ENCODE measurements at places on chromosomes 12 and 14.

GRCh38 chr14:54332490-54332889 lies 64.3 kb upstream of the CDKN3 start:
- no peaks in the 10 kb centered on the region for H3K36me3 ChIP-seq
- no peak overlapping the region for H3K27ac ChIP-seq

- no peaks in the 10 kb centered on the region for H3K27me3 ChIP-seq
- no peaks in the 10 kb centered on the region for H3K36me3 ChIP-seq
- H3K4me3 ChIP-seq: peak within 1 kb of the TSS; percentile 84
These were observed at the start of gene DACT1 for GRCh38 chr14:58637391-58638230. Gene DACT1, plus strand, starts transcription at chr14:58637962. Its CDS starts 241 bp downstream, at chr14:58638203.

DNA sequence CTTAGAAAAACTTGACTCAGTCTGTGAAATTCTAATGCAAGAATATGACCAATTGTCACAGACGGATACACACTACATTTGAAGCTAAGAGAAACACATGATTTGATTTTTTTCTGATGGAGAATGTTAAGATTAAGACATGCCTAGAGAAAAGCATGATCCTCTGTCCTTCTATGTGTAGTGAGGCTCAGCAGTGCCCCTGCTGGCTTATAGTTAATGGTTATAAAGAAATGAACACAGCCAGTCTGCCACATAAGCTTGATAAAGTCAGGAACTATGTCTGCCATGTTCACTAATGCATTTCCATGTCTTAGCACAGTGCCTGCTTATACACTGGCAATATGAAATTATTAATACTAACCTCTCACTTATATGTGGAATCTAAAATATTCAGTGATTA lies 168.1 kb upstream of the DAAM1 start:
- peak; percentile 31 for DNase-seq
- H3K36me3 ChIP-seq: no peaks in the 10 kb centered on the region
- H3K4me3 ChIP-seq: no peak overlapping the region

DNA sequence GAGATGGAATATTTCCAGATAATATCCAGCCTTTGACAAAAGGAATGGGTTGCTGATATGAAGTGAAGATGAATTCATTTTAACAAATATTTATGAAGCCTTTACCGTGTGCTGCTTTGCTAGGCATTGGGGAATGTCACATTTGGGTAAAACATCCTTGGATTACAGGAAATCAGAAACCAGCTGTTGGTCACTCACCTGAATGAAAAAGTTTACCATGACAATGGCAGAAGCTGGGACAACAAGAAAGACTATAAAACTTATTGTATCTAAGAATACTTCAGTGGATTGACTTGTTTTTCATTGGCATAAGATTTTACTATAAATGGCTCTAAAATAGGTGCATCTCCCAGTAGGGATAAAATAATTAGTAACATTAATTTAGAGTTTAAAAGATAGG lies 19.7 kb downstream of the PPP4R4 start:
- DNase-seq: no peak
- no peak overlapping the region for H3K27ac ChIP-seq
- H3K4me3 ChIP-seq: no peak overlapping the region
- H3K36me3 ChIP-seq: no peaks in the 10 kb centered on the region
- no peaks in the 10 kb centered on the region for H3K4me1 ChIP-seq

DNA sequence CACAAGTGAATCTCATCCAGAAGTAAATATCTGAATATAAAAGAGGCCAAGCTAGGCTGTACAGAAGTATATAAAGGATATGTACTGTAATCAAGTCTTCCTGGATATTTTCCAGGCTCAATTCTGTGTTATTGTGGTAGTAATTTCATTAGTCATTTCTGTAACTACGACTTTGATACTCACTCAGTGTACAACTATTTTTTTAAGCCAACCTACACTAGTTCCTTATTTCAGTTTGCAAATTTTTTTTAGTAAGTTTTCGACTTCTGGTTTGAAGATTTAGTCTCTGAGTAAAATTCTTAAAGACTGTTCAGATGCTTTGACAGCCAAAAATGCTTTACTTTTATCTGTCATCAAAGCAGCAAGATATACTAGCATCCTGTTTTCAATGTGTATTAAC lies 130.8 kb downstream of the CAPZA3 start:
- no peaks in the 10 kb centered on the region for H3K36me3 ChIP-seq
- no peaks in the 10 kb centered on the region for H3K27me3 ChIP-seq
- no peak for DNase-seq
- H3K4me1 ChIP-seq: no peaks in the 10 kb centered on the region
- no peak overlapping the region for H3K27ac ChIP-seq
- no peak overlapping the region for H3K4me3 ChIP-seq

GRCh38 chr12:18192119-18192518 lies 69.2 kb upstream of the PIK3C2G start:
- DNase-seq: no peak
- H3K27me3 ChIP-seq: no peaks in the 10 kb centered on the region
- H3K4me3 ChIP-seq: no peak overlapping the region

DNA sequence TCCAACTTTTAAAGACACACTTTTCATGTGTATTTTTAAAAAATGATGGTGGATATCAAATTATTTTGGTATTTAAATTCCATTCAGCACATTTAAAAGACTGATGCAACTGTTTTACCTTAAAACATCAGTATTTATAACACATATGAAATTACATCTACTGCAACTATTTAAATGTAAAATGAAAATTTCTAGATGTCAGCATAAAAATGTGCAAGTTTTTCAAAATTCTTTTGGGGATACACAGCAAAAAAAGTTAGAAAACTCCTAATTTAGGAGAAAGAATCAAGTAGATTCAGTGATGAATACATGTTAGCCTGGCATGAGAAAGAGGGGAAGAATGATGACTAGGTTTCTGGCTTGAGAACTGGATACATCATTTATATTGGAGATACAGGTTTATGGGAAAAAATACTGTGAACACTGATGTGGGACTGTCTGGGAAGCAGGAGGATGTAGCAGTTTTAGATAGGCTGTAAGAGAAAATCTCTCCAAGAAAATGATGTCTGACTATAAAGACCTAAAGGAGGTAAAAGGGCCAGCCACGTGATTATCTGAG lies 9.2 kb downstream of the SOS2 start:
- no peak for DNase-seq
- H3K36me3 ChIP-seq: no peaks in the 10 kb centered on the region
- H3K4me1 ChIP-seq: peaks cover 15% of the 10 kb centered on the region
- H3K4me3 ChIP-seq: no peak overlapping the region
- no peak overlapping the region for H3K27ac ChIP-seq
- no peaks in the 10 kb centered on the region for H3K27me3 ChIP-seq

GRCh38 chr14:103127861-103128598 lies 4.8 kb downstream of the TNFAIP2 start:
- H3K4me3 ChIP-seq: no peak overlapping the region
- no peaks in the 10 kb centered on the region for H3K27me3 ChIP-seq
- H3K4me1 ChIP-seq: peaks cover 37% of the 10 kb centered on the region
- no peaks in the 10 kb centered on the region for H3K36me3 ChIP-seq

DNA sequence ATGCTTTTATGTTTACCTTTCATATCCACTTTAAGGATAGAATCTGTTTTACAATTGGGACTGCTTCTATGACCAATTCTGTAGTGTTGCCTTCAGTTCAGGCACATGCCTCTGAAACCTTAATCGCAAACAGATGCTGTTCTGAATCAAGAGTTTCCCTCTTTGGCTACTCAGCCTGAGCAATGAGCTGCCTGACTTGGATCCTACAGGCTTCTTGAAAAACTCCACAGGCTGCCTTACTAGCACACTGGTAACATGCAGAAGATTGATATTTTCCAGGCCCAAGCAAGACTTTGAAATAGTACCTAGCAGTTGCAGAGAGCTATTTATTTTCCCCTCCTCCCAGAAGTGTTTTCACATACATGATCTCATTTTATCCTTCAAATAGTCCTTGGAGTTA lies 34.8 kb upstream of the PMCH start:
- H3K4me1 ChIP-seq: no peaks in the 10 kb centered on the region
- H3K27me3 ChIP-seq: no peaks in the 10 kb centered on the region
- H3K27ac ChIP-seq: no peak overlapping the region

DNA sequence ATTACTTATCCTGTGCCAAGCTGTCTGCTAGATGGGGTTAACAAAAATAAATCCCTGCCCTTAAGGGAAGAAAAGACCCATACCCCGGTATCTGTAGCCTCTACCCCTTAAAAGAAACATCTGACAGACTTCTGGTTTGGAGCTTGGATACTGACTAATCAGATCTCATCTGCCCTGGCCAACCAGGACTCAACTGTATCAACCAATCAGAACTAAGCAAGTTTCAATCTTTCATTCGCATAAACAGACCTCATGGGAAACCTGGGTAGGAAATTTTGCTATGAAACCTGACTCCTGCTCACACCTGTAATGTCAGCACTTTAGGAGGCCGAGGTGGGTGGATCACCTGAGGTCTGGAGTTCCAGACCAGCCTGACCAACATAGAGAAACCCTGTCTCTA lies 26.4 kb upstream of the PRMT8 start:
- H3K4me3 ChIP-seq: no peak overlapping the region
- H3K27ac ChIP-seq: no peak overlapping the region
- H3K36me3 ChIP-seq: no peaks in the 10 kb centered on the region
- peaks cover 5% of the 10 kb centered on the region for H3K27me3 ChIP-seq

DNA sequence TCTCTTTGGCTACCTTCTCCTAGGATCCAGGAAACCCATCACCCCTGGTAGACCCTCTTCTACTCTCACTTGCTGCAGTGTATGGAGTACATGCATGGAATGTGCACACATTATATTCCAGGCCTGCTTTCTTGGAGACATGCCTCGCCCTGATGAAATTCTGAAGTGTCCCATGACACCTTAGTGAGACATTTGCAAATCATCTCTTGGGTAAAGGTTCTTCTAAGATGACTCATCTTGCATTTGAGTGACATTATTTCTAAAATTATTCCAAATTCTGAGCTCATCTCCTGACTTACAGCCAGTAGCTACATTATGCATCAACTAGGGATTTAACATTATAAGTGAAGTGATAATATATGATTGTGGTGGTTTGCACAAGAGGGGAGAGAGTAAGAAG lies 49.8 kb downstream of the SDR9C7 start:
- no peak overlapping the region for H3K27ac ChIP-seq
- no peaks in the 10 kb centered on the region for H3K27me3 ChIP-seq
- DNase-seq: no peak
- H3K4me1 ChIP-seq: no peaks in the 10 kb centered on the region
- no peaks in the 10 kb centered on the region for H3K36me3 ChIP-seq

GRCh38 chr12:131089531-131090273 lies 136.0 kb downstream of the ADGRD1 start:
- H3K36me3 ChIP-seq: no peaks in the 10 kb centered on the region
- no peak overlapping the region for H3K4me3 ChIP-seq
- H3K4me1 ChIP-seq: no peaks in the 10 kb centered on the region
- H3K27me3 ChIP-seq: no peaks in the 10 kb centered on the region
- DNase-seq: peak; percentile 11

DNA sequence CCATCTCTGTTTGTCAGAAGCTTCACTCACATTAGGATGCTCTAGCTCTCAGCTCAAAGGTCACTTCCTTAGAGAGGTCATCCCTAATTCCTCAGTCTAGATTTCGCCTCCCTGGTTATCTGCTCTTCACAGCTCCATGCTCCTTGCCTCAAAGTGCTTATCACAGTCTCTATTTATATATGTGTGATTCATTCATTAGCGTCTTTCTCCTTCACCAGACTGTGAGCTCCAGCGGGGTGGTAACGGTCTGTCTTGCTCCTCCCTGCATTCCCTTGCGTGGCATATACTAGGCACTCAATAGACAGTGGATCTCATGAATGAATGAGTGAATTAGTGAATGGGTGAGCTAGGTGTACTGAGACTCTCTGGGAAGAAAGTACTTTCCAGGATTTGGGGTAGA lies 6.9 kb downstream of the SYNDIG1L start:
- no peak overlapping the region for H3K4me3 ChIP-seq
- no peak for DNase-seq
- no peaks in the 10 kb centered on the region for H3K4me1 ChIP-seq
- no peak overlapping the region for H3K27ac ChIP-seq

DNA sequence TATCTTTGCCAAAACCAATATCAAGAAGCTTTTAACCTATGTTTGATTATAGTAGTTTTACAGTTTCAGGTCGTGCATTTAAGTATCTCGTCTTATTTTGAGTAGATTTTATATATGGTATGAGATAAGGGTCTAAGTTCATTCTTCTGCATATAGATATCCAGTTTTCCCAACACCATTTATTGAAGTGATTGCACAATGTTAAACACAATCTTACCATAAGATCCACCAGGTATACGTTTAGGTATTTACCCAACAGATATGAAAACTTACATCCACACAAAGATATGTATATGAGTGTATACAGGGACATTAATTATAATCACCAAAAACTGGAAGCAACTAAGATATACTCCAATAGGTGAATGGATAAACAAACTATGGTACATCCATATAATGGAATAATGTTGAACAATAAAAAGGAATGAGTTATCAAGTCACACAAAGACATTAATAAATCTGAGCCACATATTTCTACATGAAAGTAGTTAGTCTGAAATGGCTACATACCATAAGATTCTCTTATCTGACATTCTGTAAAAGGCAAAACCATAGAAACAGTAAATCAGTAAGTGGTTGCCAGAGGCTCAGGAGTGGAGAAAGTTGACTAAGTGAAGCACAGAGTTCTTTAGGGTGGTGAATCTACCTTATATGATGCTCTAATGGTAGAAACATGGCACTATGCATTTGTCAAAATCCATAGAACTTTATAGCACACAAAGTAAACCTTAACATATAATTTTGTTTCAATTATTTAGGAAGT lies 222.6 kb downstream of the NUAK1 start:
- no peaks in the 10 kb centered on the region for H3K27me3 ChIP-seq
- H3K27ac ChIP-seq: no peak overlapping the region
- H3K4me1 ChIP-seq: no peaks in the 10 kb centered on the region
- no peaks in the 10 kb centered on the region for H3K36me3 ChIP-seq
- DNase-seq: no peak

GRCh38 chr12:110913119-110914056 lies 7.0 kb downstream of the MYL2 start:
- no peak for DNase-seq
- H3K4me1 ChIP-seq: no peaks in the 10 kb centered on the region
- H3K27me3 ChIP-seq: no peaks in the 10 kb centered on the region
- H3K27ac ChIP-seq: no peak overlapping the region
- H3K36me3 ChIP-seq: no peaks in the 10 kb centered on the region

DNA sequence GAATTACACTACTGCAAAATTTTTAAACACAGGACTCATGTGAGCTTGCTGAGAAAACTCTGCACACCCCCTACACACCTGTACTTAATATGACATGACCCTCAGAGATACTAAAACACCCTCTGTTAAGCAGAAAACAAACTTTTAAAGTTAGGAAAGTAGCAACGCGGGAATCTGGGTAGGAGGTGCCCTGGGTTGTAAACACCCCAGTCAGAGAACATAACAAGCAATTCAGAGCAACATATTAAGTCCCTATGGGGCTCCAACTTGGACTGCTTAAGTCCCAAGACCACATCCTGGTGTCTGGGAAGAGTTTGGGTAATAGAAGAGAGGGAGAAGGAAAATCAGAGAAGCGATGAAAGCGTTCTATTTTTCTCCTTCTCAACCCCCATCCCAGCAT lies 1.2 kb downstream of the ATF7 start:
- no peak for DNase-seq
- no peaks in the 10 kb centered on the region for H3K36me3 ChIP-seq
- H3K27me3 ChIP-seq: no peaks in the 10 kb centered on the region
- H3K27ac ChIP-seq: peak overlapping the region; percentile 75
